ENCODE measurements at places on chromosomes 5 and 9.

GRCh38 chr5:36654564-36654963, 48.2 kb downstream of the SLC1A3 start:
- no peak for DNase-seq

GRCh38 chr9:15139469-15139868, 167.5 kb downstream of the TTC39B start:
- no peak for DNase-seq

- DNase-seq, result no peak
Measured at GRCh38 chr9:124008694-124009530, 2.7 kb upstream of the LHX2 start.

DNA sequence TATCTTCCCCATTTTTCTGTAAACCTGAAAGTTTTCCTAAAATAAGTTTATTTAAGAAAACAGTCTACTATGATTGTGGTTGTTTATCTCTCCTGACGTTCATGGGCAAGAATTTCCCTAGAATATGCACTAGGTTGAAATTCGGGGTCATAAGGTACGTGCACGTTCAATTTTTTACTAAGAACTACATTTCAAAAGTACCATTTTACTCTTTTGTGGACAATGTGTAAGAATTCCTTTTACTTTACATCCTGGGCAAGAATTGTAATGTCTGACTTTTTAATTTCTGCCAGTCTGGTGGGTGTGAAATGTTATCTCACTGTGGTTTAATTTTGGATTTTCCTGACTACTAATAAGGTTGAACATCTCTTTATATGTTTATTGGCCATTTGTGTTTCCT, 12.4 kb downstream of the IL5 start:
- DNase-seq, result no peak

DNA sequence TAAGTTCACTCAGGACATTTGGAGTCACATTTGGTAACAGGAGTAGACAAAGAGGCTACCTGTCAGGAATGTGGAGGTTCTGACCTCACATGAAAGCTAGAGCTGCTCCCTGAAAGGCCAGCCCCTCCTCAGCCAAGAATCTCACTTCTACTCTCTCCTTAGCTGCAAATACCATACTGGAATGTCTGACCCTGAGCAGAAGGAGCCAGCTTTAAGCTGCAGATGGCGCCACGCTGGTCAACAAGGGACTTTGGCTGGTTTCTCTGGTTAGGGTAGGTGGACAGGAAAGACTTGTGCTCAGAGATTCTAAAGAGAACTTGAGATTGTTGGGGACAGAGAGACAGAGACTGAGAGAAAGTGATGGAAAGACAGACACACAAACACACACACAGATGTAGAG, 21.9 kb downstream of the ASTN2 start:
- DNase-seq, result no peak

GRCh38 chr5:151648089-151648488, 38.6 kb downstream of the SPARC start:
- DNase-seq, result no peak

DNA sequence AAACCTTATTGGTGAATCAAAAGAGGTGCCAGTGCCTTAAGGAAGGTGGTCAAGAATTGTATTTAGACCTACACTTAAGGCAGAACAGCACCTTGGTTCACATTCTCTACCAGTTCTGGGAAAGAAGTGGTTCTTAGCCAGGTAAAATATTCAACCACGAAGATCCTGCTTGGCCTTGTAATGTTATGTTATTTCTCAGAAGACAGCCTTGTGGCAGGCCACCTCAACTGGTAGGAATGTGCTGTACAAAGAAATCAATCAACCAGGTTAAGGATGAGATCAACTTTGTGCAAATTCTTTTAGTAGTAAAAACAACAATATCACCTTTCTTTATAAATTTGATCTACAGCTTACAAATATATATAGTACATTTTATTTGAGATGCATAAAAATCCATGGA, 246.8 kb downstream of the ARRDC3 start:
- no peak for DNase-seq

- DNase-seq, result no peak
Measured at GRCh38 chr9:82467436-82467835, 478.9 kb downstream of the SPATA31D1 start.

DNA sequence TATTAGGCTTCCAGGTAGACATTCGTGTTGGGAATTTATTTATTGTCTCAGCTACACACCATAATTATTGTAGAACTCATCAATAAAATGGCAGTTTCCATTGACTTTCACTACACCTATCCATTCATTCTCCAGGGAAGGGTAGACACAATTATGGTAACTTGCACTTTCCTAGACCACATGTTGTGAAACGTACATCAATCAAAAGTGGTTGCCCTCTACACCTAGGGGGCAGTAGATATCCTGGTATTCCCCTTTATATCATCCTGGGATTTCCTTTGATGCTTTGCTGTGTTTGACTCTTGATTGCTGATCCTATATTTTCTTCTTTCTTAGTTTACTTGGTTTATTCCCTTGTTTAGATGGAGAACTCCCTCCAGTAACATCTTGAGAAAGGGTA, 47.9 kb downstream of the ADGRV1 start:
- no peak for DNase-seq

DNA sequence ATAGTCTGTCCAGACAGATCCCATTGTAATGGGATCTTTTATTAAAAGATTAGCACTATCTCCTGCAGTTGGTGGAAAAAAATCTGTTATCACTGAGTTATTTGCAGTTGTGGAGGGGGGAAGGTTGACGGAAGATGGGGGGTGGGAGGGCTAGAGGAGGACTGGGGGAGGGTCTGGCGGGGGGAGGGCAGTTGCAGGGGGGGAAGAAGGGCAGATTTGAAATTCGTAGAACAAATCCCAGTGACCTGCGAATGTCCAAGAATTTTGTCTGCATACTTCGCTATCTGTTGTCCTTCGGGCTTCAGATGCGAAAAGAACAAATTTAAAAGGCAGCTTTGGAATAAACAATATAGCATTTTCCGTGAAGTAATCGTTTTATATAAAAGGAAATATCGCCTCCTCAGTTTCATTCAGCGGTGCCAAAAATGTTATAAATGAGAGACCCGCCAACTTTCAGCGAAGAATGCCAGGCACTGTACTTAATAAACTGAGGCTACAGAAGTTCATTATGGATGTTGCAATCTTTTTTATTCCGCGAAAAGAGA, 1.3 kb upstream of the FST start:
- DNase-seq, result no peak

DNA sequence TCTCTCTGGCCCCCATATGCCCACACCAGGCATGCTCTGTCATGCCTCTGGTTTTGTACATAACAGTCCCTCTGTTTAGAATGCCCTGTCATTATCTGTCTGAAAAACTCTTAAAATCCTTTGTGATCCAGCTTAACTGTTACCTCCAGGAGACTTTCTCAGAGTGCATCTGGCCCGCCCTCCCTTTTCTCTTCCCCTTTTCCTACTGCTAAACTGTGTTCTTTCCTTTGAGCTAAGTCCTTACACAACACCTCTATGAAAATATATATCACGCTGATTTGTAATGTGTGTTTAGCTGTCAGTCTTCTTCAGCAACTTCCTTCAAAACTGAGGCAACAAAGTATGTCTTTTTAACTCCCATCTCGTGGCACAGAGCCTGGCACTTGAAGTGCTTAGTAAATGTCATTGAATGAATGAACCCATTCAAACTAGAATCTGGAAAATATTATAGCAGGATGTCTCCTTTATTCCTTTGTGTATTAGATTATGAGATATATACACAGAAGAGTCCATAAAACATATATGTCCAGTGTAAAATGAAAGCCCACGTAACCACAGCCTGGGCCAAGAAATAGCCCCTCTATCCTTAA, 166.2 kb upstream of the KLF9 start:
- no peak for DNase-seq

DNA sequence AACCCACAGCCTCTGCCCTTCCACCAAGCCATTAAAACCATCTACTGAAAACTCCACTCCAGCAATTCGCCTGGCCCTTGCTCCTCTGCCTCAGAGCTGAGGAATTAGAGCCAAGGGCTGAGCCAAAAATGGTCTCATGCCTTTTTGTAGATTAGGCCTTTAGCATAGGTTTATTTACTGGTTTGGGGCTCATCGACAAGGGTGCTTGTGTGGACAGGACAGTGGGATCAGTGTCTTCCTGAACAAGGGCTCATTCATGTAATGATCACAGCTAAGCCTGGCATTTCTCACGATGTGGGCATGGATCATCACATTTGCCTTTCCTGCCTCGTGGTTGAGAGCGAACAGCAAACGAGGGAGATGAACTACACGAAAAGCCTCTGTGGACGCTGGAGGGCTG, 59.2 kb upstream of the PHF24 start:
- no peak for DNase-seq

Data from stimulated activated CD8-positive, alpha-beta memory T cell treated with anti-CD3 and anti-CD28 coated beads, Interleukin-7, amount 100 ng/mL, for 24 hours (primary cell).